NCI-H1092 (cell line): ENCODE measurements at places on chromosomes 5 and 9.

- no peak for DNase-seq
These were observed 420.1 kb downstream of the MTRR start for GRCh38 chr5:8288897-8289516.

GRCh38 chr9:111897601-111898137 is 1.1 kb downstream of the UGCG start:
- peak; percentile 38 for DNase-seq

GRCh38 chr5:98128846-98129245 is 644.6 kb upstream of the RGMB start:
- no peak for DNase-seq

- DNase-seq = no peak
These were observed 77.4 kb downstream of the MTREX start for GRCh38 chr5:55385227-55385626.

- no peak for DNase-seq
These were observed 1.9 kb downstream of the SNX18 start for GRCh38 chr5:54519509-54519876.

- no peak for DNase-seq
These were observed 185.4 kb downstream of the CRB2 start for GRCh38 chr9:123541411-123541810.

GRCh38 chr9:99052815-99053715 is 51.8 kb upstream of the TGFBR1 start:
- no peak for DNase-seq

GRCh38 chr5:178286226-178287090 is 53.9 kb upstream of the PHYKPL start:
- DNase-seq = no peak

DNA sequence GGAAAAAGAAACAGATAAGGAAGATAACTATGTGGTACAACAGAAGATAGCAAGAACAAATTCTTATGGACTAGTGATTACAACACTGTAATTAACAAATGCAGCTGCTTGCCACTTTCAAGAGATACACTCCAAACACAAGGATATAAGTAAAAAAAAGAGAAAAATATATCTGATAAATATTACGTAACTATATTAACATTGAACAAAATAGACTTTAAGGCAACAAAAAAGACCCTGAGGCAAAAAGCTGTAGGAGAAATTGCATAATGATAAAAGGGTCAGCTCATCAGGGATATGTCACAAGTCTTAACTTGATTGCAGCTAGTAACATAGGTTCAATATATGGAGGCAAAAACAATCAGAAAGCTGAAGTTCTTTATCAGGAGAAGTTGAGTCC is 51.3 kb upstream of the RNF130 start:
- no peak for DNase-seq

DNA sequence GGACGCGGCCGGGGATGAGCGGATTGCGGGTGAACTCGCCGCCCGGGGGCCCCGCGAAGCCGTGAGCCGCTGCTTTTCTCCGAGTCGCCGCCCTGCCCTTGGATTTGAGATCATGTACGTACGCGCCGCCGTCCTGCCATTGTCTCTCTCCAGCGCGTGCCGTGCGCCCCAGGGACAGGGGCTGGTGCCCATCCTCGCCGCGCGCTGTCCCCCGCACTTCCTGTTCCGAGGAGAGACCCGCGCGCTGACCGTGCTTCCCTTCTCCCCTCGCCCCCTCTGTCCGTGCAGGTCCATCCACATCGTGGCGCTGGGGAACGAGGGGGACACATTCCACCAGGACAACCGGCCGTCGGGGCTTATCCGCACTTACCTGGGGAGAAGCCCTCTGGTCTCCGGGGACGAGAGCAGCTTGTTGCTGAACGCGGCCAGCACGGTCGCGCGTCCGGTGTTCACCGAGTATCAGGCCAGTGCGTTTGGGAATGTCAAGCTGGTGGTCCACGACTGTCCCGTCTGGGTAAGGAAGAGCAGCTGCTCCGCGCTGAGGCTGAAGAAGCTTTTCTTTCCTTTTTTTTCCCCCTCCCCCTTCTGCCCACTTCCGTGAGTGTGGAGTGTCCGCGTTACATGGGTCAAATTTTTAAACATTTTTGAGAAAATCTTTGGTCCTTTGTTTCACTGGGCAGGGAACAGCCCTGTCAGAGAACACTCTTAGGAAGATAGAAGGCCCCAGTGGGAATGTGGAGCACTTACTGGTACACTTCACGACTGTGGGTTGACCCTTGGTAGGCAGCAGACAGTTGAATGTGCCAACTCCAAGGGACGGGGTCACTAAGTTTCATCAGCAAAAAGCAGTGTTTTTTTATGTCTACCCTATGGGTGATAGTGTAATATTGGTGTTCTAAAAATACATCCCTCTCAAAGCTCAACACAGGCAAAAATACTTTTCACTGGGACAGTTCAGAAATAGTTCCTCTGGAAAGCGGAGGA is 727 bp downstream of the RHOBTB3 start:
- DNase-seq = no peak

GRCh38 chr9:121262953-121263352 is 5.0 kb upstream of the GSN start:
- no peak for DNase-seq

GRCh38 chr5:112608975-112609374 is 128.7 kb upstream of the APC start:
- no peak for DNase-seq

DNA sequence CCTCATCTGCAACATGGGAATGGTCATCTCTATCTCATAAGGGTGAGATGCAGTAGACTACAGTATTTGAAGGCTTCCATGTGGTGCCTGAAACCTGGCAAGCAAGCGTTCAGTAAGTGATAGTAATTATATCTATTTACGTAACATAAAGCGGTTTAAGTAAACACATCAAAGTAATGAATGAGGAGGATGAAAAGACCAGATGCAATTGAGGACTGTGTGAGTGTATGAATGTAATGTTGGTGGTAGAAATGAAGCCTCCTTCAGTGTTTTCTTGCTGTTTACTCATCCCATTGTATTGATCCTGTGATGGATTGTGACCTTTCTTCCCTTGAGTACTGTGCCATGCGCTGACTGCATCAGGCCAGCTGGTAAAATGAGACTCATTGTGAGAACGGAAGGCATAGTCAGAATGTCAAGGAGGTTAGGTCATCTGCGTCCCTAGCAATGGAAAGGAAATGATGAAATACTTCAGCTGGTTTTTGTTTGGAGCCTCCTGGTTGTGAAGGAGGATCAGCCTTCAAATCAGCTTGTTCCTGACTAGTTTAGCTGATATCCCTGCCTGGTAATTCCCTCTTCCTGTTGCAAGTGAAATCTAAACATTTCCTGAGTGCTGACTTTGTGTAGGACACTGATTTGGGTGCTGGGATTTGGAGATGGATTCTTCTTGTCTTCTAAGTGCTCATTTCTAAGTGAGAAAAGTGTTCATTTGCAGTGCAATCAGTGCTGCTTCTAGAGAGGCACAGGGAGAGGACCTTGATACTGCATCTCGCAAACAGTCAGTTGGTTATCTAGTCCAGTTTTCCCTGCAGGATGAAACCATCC is 35.6 kb downstream of the TNFSF8 start:
- DNase-seq = peak; percentile 20

GRCh38 chr9:36040271-36040925 is 3.7 kb downstream of the RECK start:
- DNase-seq = no peak

DNA sequence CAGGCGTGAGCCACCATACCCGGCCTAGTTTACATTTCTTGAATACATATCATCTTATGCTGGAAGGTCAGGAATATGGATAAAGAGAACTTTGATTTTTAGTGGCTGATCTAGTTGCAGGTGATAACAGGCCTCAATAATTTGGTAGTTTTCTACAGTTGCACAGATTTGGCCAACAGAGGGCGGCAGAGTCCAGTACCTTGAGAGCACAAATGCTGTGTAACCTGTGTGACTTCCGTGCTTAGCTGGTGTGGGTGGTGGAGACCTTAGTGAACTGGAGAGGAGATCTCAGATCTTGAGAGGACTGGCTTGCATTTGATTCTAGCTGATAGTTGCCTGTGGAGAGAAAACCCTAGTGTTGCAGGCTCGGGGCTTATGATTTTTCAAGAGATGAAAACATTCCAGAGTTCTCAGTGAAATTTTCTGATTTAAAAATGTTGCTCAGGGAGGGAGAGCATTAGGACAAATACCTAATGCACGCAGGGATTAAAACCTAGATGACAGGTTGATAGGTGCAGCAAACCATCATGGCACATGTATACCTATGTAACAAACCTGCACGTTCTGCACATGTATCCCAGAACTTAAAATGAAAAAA is 17.4 kb upstream of the GPR151 start:
- peak; percentile 59 for DNase-seq

- no peak for DNase-seq
These were observed 3.5 kb downstream of the SNCAIP start for GRCh38 chr5:122315521-122315920.

DNA sequence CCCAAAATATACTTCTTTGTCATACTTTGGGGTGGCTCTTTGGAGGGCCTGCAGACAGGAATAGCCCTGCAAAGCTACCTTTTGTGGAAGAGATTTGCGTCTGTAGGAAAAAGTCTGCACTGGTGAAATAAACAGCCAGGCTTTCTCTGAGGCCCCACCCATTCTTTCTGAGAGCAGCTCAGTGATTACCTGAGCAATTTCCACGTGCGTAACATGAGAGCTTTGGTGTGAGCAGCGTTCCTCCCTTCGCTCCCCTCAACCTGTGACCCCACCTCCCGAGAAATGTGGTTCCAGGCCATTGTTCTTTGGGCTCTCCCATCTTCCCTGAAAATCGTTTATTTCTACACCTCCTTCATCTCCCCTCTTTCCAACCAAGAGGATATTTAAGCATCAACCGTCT is 23.8 kb upstream of the FBP1 start:
- no peak for DNase-seq

GRCh38 chr9:7489036-7489435 is 310.5 kb downstream of the DMAC1 start:
- no peak for DNase-seq

- no peak for DNase-seq
These were observed 86.1 kb downstream of the GPR21 start for GRCh38 chr9:123119566-123119965.

GRCh38 chr9:127570533-127571111 is 41.5 kb upstream of the STXBP1 start:
- DNase-seq = peak; percentile 47

GRCh38 chr5:14571901-14572300 is 9.7 kb upstream of the OTULINL start:
- DNase-seq = no peak
